ENCODE measurements at places on chromosomes 11 and 22.

DNA sequence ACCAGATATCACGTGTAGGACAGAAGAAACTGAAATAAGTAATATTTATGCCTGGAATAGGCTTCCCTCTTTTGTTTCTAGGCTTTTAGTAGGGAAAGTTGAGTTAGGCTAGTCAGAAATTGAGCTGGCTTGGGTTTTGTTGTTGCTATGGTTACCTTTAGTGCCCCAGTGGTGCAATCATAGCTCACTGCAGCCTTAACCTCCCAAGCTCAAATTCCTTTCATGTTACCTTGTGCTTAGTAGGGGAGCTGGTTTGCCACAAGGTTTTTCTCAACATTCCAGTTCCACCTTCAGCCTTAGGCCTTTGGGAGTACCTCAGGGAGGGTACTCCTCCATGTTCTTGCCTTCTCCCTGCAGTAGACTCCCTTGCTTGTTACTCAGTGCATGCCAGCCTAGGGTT is 69.1 kb upstream of the SUSD2 start:
- no peak for DNase-seq

- no peak for DNase-seq
Measured at GRCh38 chr22:41987276-41987675, 11.3 kb upstream of the WBP2NL start.

DNA sequence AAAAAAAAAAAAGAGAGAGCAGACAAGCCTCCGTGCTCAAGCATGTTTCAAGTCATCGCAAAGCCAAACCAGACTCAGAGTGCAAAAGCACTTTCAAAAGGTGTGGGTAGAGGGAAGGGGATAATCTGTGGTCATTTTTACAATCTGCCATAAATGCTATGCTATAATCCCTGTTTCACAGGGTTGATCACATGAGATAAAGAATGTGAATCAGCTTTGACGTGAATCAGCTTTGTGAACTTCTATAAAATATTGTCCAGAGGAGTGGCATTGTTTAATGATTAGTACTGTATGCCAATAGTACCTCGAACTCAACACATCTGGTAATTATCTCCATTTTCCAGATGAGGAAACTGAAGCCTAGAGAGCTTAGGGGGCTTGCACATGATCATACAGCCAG is 20.0 kb upstream of the POLD3 start:
- no peak for DNase-seq

- DNase-seq: no peak
Measured at GRCh38 chr11:783581-784015, 6.3 kb downstream of the CEND1 start.

DNA sequence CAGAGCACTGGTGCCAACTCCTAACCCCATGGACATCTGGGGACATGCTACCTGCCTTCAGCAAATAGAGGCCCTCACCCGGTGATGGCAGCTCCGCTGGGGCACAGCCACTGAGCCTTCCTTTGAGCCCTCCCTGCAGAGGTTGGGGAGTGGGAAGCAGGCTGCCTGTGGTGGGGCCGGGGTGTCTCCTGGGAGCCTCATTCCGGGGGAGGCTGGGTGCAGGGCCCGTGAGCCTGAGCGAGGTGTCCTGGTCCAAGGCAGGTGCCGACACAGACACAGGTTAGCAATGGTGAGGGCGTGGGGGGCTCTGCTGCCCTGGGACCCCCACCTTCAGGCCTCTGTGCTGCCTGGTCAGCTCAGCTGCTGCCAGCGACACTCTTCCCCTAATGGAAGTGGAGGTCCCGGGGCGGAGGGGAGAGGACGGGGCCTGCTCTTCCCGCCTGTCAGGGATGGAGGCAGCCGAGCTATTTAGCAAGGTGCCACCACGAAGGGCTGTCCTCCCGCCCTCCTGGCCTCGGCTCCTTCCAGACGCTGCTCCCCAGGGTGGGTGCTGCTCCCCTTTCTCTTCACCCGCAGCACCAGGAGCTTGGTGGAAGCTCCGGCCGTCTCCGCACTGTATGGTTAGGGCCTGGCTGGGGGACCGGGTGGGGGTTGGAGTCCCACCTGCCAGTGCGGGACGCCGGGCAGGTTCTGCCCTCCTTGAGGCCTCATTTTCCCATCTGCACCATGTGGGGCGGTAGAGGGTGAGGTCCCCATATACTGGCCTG is 11.2 kb downstream of the TSPAN4 start:
- no peak for DNase-seq

GRCh38 chr11:43687120-43687791 is 6.7 kb downstream of the HSD17B12 start:
- no peak for DNase-seq

DNA sequence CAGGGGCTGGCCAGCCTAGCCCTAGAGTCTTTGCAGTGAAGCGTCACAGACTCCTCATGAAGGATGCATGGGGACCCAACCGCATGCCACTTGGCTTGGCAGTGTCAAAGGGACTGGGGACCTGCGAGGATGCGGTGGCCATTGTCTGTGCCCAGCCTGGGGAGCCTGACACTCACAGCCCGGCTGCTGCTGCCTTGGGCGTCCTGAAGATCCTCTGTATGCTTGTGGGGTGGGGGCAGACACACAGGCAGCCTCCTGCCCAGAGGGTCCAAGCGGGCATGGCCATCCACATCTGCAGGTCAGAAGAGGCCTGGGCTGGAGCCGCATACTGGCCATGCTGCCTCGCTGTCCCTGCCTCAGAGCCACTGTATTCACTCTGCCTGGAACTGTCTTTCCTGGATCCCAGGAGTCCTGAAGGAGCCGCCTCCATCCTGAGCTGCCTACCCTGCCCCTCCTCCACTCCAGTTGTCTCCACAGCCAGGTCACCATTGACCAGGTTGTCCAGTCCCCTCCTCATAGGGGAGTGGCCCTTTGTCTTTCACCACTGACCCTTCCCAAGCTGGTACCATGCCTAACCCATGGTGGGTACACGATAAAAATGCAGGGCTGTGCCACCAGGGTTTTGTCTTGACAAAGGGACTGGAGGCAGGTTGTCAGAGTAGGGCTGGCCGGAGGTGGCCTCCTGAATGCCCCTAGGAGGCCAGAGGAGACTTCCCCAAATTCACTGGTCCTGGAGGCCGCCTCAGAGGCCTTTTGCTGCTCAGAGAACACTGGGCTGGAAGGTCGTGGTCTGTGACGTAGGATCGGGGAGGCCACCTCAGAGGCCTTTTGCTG is 107.0 kb downstream of the KCNQ1OT1 start:
- DNase-seq: no peak

GRCh38 chr22:43234264-43234988 is 47.5 kb upstream of the TTLL12 start:
- no peak for DNase-seq

GRCh38 chr22:48061726-48062125 is 1299.3 kb downstream of the TBC1D22A start:
- no peak for DNase-seq
